Fibroblast of skin of left biceps (primary cell): ENCODE measurements at places on chromosomes 2 and 18.

DNA sequence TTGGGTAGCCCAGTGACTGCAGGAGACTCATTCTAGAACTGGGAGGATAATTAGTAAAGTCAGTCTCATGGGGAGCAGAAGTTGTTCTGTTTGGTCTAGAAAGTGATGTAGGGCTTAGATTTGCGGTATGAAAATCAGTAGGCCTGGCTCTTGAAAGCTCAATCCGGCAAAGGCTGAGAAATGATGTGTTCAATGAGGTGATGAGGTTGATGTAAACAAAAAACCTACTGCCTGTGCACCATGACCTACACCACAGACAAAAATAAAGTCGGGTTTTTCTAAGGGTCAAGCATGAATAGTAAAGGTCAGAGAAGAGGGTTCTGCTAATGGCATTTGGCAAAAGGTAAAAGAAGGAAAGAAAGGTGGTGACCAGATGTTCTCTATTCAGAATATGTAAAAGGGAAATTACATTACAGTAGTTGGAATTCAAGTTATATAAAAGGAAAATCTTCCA lies 80.8 kb upstream of the COL5A2 start:
- no peak for DNase-seq

DNA sequence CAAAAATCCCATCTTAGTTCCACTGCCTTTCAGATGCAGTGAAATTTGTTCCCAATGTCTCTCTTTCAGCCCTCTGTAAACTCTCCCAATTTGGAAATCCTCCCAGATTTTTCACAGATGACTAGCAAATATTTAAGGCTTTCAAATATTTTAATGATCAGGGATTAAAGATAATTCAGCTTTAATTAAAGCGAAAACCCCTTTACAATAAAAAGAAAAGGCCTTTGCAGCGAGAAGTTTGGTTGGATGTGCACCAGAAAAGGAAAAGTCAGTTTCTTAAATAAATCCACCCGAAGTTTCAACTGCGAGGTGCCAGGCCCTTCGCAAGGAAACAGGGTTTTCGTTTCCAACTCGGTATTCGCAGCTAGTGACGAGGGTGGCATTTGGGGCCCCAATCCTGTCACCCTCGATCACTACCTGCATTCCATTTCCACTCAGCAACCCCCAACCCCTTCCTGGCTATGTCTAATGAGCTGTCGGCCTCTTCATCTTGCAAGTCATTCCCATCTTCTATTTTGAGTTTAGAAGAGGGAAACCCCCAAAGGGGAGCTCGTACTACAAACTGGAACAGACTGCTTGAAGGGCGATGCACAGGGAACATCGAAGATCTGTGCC lies 1.5 kb downstream of the RAX start:
- no peak for DNase-seq

- DNase-seq, result no peak
Measured at GRCh38 chr2:127320586-127321275, 26.8 kb upstream of the ERCC3 start.

DNA sequence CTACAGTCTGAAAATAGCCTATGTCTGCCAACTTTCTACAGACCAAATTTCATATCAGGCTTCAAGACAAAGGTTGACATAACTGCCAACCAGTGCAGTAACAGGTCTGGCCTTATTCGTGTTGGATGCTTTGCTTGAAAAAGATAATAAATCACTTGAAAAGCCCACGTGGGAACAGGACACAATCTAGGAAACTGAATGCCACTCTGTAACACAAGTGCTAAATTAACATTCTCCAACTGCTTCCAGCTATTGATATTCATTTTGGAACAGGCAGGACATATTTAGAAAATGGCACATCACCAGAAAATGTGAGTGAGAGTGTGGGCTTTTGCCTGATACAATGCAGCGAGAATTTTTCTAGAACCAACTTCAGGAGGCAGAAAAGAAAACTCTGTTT lies 165.9 kb upstream of the CCDC150 start:
- DNase-seq, result no peak
